ENCODE measurements at places on chromosomes 12 and 14. TPM values are rescaled to one million over a fixed set of nuclear protein-coding genes. Genes with fewer than 3 reads are reported as not detected.

Gene ANKS1B
- 0.49 TPM for total RNA-seq

Gene HNF1A
- 5.9 TPM for total RNA-seq

Gene KRT71
- total RNA-seq, result not detected

Gene METTL3
- total RNA-seq, result 55.4 TPM

Gene GNB3
- total RNA-seq, result 1.9 TPM

Gene FAM90A1
- 0.14 TPM for total RNA-seq

Gene P2RX7
- total RNA-seq, result not detected

Gene VRTN
- not detected for total RNA-seq
